Fibroblast of skin of scalp (primary cell): ENCODE measurements at places on chromosomes 3 and 15.
A peak's percentile ranks its signal among the peaks of the same experiment; 100 is the strongest.

DNA sequence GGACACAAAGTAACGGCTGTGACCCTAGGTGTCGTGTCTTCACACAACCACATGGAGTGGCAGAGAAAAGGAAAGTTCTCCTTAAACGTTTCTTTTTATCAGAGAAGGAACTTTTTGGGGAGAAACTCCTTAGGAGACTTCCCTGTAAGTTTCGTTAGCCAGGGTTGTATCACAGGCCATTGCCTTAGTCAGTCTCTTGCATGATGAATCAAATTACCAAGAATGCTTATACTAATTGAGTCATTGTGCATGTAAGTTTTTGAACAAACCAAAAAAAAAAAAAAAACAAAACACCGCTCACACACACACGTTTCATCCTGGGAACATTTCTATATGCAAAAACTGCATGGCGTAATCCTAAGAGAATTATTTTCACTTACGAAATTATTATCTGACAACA, 150.4 kb upstream of the SATB1 start:
- DNase-seq: peak; percentile 19

- DNase-seq: no peak
Observed at GRCh38 chr15:101028321-101028720, 109.2 kb downstream of the LRRK1 start.

- DNase-seq: peak; percentile 82
Observed at GRCh38 chr15:43093026-43093425, 12.8 kb downstream of the UBR1 start.

DNA sequence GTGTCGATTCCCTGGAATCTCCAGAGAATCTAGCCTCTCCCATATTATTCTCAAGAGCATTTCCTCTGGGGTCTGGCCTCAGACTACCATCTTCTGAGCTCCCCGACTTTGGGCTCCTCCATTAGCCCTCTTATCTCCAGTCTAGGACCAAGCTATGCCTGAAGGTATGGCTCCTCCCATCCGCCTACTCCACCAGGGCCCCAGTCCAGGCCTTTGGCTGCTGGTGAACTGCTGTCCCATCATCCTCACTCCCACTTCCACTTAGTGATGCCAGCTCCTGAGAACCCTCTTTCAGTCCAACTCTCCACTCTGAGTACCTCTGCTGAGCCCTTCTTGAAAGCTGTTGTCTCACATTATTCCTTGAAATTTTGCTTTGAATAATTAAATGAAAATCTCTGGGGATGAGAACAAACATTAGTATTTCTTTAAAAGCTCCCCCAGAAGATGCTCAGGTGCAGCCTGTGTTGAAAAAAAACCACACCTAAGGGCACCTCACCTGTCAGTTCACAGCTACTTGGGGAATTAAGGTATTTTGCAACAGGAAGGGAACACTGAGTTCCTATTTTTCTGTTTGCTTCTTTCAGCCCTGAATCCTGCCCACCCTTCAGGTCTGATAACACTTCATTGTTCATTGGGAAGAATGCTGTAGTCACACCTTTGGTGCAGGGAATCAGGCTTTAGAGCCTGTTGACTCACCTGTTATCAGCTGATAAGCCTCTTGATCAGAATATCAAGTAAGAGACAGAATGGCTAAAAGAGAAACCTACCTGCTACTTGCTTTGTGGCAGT, 9.5 kb downstream of the CLDN18 start:
- no peak for DNase-seq

DNA sequence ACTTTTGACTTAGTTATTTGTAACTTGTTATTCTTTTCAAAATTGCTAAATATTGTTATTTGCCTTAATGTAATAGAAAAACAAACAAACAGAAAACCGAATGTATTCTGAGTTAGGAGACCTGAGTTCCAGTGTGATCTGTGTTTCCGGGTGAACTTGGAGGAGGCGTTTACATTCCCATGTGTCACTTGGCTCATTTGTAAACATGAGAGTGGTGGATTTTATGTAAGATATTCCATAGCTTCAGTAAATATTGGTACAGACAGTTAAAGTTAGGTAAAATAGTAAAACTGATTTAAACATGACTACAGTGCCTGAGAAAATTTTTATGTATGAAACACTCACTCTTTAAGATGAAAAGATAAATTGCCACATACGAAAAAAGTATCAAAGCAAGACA, 287.3 kb upstream of the POU1F1 start:
- DNase-seq: no peak

- DNase-seq: no peak
Observed at GRCh38 chr15:98930576-98930975, 77.0 kb downstream of the PGPEP1L start.

- DNase-seq: peak; percentile 80
Observed at GRCh38 chr15:40762919-40763800, 708 bp upstream of the GCHFR start.

DNA sequence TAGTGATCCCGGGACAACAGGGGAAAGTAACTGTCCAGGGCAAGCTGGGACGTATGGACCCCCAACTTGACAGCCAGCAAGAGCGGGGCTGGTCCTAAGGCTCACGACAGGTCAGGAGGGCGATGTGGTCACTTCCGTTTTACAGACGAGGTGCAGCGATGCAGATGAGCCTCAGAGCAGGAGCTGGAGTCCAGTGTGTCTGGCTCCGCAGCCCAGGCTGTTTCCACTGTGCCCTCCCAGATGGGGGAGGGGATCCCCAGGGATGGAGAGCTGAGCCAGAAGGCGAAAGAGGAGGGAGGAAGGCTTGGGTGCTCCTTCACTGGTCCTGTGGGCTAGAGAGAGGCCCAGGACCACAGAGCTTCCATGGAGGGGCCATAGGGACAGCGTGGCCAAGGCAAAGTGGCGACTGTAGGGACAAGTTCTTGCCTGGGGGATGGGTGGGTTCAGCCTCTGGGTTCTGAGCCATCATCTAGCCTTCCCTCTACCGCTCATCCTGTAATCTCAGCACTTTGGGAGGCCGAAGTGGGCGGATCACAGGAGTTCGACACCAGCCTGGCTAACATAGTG, 5.7 kb downstream of the SNX33 start:
- DNase-seq: no peak

GRCh38 chr15:29736012-29736743, 86.1 kb downstream of the TJP1 start:
- DNase-seq: no peak

GRCh38 chr3:109387621-109388020, 50.3 kb upstream of the DPPA4 start:
- DNase-seq: no peak

DNA sequence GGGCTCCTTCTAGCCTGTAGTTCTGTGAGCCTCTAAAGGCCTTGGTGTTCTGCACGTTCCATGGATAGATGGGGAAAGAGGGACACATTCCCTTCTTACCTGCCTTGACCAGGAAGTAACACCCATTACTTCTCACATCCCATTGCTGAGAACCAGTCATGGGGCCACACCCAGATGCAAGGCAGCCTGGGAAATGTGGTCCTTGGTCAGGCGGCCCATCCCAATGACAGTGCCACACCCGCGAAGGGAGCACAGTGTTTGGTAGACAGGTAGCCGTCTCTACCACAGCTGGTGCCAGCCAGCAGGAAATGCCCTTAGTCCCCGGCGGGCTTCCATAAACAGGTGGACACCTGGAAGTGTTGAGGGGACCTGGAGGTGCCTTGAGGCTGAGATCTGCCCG, 23.2 kb upstream of the LCTL start:
- DNase-seq: no peak

DNA sequence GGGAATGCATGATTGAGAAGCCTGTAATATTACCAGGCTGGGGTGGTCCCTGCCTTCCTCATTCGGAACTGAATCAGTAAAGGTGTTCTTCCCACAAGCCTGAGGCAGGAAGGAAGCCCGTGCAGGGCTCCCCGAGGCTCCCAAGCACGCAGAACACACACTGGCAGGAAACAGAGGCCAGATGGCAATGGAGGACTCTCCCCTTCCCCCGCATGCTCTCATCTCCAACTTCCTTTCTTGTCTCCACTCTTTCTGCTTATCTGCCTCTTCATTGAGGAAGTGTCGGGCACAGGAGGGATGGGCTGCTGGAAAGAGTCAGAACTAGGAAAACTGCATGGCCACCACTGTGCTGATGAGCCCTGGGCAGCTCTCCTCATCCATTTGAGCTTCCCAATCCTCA, 123.5 kb downstream of the NUP210 start:
- DNase-seq: no peak

GRCh38 chr3:111677007-111677392, 81.9 kb upstream of the ZBED2 start:
- DNase-seq: no peak

- peak; percentile 96 for DNase-seq
Observed at GRCh38 chr3:197339841-197340520, 41.6 kb upstream of the DLG1 start.

GRCh38 chr3:20194793-20195460, 8.9 kb upstream of the SGO1 start:
- DNase-seq: no peak
